ENCODE measurements at places on chromosomes 4 and X.

- DNase-seq = no peak
These were observed 2.5 kb upstream of the RS1 start for GRCh38 chrX:18674417-18674787.

DNA sequence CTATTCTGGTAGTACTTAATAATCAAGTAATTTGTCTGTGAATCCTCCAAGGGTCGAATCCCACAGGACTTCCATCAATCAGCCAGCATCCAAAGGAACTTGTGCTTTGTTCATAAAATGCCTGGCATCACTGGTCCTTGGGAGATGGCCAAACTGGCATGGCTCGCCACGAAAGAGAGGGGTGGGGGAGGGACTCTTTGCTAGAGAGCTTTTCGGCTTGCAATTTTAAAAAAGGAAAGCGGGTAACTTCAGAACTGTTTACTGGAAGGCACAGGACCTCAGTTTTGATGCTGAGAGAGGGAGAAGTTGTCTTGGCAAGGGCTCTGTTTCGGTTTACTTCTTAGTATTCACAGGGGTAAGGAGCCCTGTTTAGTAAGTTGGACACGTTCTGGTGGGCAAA, 79.4 kb upstream of the FHL1 start:
- no peak for DNase-seq

DNA sequence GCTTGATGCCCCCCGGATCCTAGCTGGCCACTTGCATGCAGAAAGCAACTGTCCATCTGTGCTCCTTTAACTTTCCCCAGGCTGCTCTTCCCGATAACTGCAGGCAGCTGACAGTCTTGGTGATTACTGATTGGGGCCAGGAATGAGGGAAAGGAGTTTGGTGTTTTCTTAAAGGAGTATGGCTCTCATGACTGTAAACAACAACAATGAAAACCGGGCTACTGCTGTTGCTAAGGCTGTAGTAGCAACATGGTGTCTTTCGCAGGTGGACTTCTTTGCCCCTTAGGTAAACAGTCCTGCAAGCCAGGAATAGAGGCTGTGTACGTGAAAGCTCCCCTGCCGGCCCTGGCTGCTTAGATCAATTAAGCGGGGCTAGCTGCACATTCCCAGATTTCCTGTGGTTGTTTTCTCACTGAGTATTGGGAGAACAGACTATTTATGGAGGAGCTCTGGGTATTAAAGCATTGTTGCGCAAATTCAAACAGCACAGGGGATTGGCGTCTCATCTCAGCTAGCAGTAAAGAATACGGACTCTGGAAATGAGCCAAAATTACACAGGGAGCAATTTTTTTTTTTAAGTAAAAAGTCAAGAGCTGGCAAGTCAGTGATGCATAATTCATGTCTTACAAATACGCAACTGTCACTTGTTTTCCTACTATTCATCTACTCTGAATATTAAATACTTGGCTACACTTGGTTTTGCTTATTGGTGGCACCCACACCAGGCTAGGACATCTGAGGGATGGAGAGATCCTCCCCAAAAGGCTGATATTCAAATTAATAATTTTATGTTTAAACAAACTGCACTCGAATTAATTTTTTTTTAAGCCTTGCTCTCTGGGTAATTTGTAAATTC, 61.6 kb upstream of the NAP1L5 start:
- no peak for DNase-seq

- DNase-seq = no peak
These were observed 305.9 kb upstream of the HAND2 start for GRCh38 chr4:173835903-173836302.

GRCh38 chrX:44943007-44943406, 70.0 kb downstream of the KDM6A start:
- DNase-seq = no peak

DNA sequence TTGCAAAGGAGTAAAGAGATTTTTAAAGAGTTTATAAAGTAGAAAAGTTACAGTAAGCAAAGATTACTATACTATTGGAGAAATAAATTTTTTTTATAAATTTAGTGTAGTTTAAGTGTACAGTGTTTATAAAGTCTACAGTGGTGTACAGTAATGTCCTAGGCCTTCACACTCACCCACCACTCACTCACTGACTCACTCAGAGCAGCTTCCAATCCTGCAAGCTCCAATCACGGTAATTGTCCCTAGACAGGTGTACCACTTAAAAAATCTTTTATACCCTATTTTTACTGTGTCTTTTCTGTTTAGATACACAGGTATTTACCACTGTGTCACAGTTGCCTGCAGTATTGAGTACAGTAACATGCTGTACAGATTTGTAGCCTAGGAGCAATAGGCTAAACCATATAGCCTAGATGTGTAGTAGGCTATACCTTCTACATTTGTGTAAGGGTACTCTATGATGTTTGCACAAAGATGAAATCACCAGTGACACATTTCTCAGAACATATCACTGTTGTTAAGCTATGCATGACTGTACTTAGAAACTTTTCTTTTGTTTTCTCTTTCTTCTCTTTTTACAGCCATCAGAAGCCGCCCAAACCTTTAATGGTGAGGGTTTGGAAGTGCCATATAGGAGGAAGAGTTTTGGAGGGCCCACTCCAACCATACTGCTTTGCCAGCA, 11.8 kb upstream of the SH3RF1 start:
- no peak for DNase-seq

- DNase-seq = no peak
These were observed 18.5 kb downstream of the SORCS2 start for GRCh38 chr4:7210824-7211223.

- DNase-seq = no peak
These were observed 979.6 kb downstream of the RPA4 start for GRCh38 chrX:97863261-97863660.

GRCh38 chr4:96120206-96120605, 280.3 kb downstream of the PDHA2 start:
- no peak for DNase-seq

- no peak for DNase-seq
These were observed 511 bp upstream of the DUSP21 start for GRCh38 chrX:44843318-44843702.

DNA sequence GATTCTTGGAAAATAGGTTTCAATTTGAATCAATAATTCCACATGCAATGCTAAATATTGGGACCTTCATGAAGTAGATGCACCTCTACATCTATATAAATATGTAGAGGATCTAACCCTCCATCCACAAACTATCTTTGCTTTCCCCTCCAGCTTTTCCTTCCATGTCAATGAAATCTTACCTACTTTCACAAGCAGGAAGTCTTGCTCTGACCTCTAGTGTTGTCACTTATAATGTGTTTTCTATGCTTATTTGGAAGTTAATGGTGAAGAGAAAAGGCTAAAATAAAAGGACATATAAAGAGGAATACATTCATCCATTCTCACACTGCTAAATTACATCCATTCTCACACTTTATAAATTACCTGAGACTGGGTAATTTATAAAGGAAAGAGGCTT, 472.7 kb upstream of the DIAPH2 start:
- DNase-seq = no peak

DNA sequence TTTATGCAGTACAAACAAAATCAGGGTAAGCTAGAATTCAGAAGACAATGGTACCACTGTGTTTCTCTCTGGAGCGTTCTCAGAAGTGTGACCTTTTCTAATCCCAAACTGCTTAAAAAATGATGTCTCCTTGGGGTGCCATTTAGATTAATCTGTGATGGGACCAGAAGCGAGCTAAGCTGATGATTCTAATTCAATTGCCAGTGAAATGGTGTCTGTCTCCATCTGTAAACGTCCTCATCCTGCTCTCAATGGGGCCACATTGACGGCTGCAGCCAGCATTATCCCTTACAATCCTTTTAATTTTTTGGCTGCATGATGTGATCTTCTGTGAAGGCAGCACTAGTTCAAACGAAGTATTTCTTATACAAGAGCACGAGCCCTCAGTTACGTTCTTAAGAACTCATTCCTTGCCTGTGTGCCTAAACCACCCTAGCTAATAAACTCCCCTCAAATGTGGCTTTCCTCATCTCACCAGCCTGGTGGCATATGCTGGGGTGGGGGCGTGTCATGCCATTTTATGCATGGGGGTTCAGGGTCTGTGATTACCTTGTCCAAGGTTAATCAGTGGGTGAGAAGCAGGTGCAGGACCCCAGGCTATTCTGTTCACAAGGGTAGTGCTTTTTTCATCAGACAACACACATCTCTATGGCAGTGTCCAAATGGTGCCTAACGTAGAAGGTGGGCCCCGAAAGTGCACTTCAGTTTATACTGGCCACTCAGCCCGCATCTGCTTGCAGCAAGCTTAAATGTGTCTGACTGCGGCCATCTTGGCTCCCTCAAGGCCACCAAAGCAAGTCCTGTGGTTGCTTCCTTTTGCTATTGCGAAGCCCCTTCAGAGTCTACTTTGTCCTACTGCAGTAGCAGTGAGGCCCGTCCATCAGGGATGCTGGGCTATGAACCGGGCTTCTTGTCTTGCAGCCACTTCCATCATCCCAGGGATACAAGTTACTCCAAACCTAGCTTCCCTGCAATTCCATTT, 45.7 kb upstream of the SLC2A9 start:
- DNase-seq = no peak

- no peak for DNase-seq
These were observed at the start of gene RPS6KA6 for GRCh38 chrX:84187533-84188319. TSS of gene RPS6KA6 (minus strand) at chrX:84188199. CDS start at chrX:84187899, 300 bp downstream.

DNA sequence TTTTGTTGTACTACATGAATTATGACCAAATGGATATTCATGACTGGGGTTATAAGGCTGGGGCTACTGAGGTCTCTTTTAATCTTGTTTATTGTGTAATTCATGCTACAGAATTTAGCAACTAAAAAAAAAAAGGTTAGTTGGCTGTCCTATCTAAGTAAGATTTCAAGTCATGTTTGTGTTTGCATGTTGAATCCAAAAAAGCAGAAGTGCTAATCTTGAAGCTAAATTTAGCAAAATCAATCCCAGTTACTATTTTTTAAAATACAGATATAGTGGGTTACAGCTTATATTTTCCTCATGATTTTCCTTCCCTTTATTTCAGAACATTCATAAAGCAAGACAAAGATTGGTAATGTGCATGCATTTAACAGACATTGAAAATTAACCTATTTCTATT, 19.4 kb downstream of the MTMR1 start:
- DNase-seq = no peak

DNA sequence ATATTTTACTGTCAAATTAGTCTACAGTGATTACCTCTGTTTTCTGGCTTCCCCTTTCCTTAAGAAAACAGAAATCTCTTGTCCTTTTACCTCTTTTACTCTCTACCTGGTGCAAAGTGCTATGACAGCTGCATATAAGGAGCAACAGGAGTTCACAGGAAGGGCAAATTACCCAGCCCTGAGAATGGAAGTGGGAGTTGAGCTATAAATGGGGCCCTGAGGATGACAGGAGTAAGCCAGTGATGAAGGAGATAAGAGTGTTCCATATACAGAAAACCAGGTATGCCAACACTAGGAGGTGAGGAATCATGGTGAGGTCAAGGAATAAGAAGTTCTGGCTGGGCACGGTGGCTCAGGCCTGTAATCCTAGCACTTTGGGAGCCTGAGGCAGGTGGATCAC, 4.5 kb upstream of the HSD17B13 start:
- no peak for DNase-seq

DNA sequence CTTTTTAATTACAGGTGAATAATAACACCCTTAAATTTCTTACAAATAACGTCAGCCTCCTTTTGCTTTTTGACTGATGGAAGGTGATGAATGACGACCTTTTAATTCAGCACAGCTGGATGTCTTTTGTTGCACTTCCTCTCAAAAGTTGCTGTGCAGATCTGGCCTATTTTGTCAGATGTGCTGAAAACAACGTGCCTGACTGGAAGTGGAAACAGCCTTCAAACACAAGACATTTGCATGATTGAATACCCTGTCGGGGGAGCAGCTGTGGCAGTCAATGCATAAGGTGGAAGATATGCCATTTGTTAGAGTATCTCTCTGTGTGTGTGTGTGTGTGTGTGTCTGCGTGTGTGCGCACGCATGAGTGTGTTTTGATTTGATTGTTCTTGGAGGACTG, 579.7 kb downstream of the SPRY1 start:
- DNase-seq = no peak

DNA sequence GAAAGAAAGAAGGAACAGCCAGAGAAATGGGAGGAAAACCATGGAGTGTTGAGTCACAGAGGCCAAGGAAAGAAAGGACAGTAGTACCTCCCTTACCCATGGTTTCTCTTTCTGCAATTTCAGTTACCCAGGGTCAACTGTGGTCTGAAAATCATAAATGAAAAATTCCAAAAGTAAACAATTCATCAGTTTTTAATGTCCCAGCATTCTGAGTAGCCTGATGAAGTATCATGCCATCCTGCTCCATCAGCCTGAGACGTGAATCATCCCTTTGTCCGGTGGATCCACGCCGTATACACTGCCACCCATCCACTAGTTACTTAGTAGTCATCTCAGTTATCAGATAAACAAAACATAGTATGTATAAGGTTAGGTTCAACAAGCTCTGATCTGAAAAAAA, 114.2 kb downstream of the COMMD8 start:
- no peak for DNase-seq

DNA sequence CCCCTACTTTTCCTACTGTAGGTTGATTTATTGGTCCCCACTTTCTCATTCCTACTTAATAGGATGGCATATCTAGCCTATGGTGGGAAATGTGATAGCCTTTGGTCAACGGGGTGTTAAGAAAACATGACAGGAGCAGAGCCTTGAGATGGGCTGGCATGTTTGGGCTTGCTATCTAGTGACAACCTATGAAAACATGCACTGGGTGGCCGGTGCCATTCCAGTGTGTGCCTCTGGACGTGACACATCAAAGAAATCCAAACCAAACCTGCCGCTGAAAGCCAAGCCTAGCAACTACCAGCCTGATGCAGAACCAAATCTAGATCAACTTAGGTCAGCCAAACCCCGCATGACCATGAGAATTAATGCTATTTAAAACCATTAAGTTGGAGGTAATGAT, 317.6 kb downstream of the DMD start:
- no peak for DNase-seq

GRCh38 chrX:15160558-15161095, 109.3 kb downstream of the ASB9 start:
- no peak for DNase-seq

DNA sequence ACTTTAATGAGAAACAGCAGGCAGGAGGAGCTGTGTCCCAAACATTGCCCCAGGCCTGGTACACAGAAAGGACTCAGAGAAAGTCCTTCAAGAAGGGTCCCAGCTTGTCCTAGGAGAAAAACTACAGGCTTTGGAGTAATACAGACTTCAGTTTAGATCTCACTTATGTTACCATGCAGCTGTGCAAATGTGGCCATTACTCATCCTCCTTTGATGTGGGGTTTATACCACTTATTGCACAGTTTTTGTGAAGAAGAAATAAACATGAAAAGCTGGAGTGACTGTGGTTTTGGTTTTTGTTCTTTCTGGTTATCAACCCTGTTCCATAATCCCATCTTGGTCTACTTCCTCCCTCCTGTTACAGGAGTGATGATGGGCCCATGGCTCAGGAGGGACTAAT, 8.1 kb upstream of the CYTL1 start:
- no peak for DNase-seq

DNA sequence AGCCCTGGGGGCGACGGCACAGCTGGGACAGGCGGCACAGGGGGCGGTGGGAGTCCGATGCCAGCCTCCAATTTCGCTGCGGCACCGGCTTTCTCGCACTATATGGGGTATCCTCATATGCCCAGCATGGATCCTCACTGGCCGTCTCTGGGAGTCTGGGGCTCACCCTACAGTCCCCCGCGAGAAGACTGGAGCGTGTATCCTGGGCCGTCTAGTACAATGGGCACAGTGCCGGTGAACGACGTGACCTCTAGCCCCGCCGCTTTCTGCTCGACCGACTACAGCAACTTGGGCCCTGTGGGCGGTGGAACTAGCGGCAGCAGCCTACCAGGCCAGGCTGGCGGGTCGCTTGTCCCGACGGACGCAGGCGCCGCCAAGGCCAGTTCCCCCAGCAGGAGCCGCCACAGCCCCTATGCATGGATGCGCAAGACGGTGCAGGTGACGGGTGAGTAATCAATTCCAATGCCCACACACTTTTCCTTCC, 500 bp downstream of the CDX4 start:
- DNase-seq = no peak

Data from effector CD8-positive, alpha-beta T cell (primary cell).